ENCODE measurements at places on chromosomes 11 and 22.

DNA sequence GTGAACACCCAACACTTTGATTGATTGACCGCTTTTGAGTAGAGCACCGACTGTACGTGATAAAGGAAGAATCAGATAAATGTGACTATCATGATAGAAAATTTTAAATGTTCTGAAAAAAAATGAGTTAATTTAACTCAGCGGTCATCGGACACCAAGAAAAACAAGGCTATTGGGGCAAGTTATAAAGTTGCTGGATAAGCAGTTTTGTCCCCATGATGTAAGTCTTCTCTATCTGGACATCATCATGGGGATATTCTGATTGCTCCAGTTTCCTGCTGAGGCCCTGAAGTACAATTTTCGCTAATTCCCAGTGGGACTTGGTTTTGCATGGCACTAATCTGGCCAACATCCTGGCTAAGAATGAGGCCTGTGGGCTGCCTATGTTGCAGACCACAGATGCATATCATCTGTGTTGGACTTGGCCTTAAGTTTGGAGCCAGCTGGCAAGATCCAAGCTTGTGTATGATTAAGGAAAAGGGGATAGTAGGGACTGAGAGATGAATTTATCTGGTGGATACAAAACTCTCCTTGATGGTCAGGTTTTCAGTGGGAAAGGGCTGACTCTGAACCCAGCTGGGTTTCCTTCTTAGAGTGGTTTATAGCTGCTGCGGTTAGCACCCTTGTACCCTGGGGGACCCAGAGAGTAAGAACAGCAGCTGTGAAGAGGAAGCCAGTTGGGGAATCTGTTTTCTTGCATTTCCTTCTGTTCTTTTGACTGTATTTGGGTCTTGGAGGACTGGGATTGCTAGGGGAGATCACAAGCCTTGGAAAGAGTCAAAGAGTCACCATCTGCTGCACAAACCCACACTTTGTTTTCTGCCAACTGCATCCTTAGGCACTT, 118.3 kb downstream of the SEZ6L start:
- DNase-seq, result no peak

DNA sequence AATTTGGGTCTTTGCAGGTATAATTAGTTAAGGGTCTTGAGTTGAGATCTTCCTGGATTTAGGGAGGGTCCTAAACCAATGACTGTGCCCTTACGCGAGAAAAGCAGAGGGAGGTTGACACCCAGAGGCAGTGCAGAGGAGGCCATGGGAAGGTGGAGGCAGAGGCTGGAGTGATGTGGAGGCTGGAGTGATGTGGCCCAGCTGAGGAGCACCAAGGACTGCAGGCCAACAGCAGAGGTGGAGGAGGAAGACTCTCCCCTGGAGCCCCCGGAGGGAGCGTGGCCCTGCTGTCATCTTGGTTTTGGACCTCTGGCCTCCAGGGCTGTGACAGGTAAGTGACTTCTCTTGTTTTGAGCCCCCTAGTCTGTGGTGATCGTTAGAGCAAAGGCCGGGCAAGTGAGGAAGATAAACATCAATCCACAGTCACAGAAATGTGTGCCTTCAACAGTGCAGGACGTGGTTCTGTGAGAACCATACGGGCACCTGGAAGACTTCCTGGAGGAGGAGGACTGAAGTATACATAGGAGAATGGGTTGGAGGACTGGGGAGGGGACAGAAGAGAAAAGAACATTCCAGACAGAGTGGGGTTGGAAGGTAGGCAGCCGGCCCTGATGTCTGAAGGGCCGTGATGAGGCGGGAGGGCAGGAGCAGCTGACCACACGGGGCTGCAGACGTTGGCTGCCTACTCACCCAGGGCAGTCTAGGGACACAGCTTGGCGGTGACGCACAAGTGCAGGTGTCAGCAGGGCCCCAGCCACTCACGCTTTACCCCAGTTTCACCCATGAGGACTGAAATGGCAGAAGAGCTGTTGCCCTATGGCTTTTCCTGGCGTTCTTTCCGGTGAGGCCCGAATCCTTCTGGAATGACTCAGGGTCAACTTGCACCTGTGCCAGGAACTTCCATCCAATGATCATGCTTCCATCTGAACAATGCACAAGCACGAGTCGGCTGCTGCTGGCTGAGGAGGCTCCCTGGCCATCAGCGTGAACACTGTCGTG, 270.2 kb downstream of the CTTN start:
- DNase-seq, result no peak

- DNase-seq, result no peak
Observed at GRCh38 chr22:40819599-40820140, 524 bp upstream of the SLC25A17 start.

DNA sequence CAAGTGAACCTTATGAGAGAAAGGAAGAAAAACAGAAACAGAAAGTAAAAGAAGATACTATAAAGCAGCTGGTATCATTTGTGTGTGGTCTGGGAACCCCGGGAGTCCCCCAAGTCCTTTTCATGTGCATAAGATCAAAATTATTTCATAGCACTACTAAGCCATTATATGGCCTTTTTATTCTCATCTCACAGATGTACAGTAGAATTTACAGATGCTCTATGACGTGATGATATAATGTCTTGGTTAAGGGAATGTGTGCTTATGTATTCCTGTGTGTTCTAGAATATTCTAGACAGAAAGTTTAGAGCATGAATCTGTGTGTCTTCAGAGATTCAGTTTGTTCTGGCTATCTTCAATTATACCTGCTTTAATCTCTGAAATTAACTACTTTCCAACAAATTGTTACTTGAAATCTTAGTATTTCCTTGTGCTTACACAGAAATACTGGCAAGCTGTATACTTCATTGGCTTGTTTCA, 8.6 kb upstream of the TPP1 start:
- DNase-seq, result no peak

GRCh38 chr22:37324340-37325038, 42.2 kb downstream of the CYTH4 start:
- no peak for DNase-seq

- no peak for DNase-seq
Observed at GRCh38 chr11:116500947-116501602, 271.7 kb downstream of the BUD13 start.

- DNase-seq, result no peak
Observed at GRCh38 chr11:128331317-128331716, 256.0 kb downstream of the ETS1 start.

All from CD8-positive, alpha-beta memory T cell (primary cell).